ENCODE measurements at places on chromosomes 11 and 22.

GRCh38 chr11:33649944-33650343 lies 50.7 kb downstream of the C11orf91 start:
- DNase-seq, result no peak

DNA sequence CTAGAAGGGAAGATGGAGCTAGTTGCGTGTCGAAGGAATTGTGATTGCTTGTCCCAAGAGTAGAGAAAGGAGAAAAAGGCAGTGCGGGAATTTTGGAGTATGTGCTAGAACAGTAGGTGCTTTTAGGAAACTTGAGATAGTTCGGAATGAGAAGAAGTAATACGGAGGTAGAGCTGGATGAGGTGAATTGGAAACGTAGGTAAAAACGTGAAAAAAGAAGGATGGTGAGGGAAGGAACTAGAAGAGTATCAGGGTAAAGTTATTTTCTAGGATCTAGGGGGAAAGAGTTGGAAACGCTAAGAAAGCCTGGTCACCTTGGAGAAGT lies 1.4 kb downstream of the CEP57 start:
- DNase-seq, result no peak

DNA sequence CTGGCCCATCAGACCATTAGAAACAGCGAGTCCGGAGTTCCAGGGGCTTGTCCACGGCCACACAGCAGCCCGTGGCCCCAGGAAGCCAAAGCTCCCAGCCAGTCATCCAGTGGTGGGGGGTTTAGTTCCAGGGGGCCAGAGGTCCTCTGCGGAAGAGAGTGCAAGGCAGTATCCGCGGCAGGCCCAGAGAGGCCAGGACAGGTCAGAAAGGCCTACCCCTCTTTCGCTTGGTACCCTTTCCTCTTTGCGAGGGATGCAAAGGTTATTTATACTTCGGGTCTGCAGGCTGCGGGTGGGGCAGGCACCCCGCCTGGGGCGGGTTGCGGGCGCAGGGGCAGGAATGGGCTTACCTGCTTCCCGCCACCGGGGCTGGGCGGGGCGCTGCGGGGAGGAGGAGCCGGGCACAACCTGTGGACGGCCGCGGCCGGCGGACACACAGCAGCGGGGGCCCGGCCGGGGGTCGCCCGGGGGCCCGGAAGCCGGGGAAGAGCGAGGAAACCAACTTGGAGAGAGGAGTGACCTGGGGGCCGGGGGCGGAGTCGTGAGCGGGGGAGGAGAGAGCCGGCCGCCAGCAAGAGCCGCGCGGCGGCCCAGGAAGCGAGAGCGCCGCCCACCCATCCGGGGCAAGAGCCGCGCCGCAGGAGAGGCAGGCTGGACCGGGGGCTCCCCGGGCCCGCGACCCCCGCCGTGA lies at the start of gene SH3BP1:
TSS of gene SH3BP1 (plus strand) at position 600 of the 691 bp plus-strand sequence. CDS start 119 bp downstream, outside the sequence.
- peak; percentile 40 for DNase-seq

- DNase-seq, result no peak
Observed at GRCh38 chr11:117071344-117071787, 26.9 kb downstream of the SIK3 start.

DNA sequence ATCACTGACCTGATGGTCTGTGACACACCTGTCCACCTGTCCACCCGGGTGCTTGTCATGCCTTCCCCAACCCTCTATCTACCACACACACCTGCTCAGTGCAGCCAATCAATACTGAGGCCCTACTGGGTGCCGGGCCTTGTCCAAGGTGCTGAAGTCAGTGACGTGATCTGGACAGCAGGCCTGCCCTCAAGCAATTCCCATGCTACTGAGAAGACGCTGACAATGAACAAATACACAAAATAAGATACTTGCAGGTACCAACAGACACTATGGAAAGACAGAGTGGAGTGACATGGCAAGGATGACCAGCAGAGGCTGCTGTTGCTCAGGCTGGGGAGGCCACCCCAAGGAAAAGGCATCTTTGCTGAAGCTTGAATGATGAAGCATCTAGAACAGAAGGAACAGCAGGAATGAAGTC lies 21.2 kb downstream of the PLAAT3 start:
- no peak for DNase-seq

GRCh38 chr11:90805172-90805571 lies 582.3 kb upstream of the CHORDC1 start:
- DNase-seq, result no peak

- DNase-seq, result no peak
Observed at GRCh38 chr11:91869686-91870085, 354.9 kb upstream of the FAT3 start.

- peak; percentile 30 for DNase-seq
Observed at GRCh38 chr22:32475468-32476010, 928 bp downstream of the FBXO7 start.

DNA sequence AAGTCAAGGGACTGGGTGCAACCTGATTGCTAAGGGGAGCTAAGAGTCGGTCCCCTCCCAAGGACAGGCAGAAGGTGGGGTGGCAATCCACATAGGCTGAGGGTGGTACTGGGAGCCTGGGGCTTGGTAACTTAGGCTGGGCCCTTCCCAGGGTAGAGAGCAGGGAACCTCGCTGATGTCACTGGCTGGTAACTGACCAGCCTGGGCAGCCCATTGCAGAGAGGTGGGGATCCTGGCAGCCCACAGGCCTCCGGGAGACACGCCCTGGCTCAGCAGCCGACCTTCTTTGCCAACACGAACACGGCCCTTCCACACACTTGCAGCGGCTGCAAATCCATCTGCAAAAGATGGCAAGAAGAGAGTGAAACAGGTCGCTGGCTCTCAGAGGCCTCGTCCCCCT lies 25.4 kb downstream of the A4GALT start:
- DNase-seq, result no peak

DNA sequence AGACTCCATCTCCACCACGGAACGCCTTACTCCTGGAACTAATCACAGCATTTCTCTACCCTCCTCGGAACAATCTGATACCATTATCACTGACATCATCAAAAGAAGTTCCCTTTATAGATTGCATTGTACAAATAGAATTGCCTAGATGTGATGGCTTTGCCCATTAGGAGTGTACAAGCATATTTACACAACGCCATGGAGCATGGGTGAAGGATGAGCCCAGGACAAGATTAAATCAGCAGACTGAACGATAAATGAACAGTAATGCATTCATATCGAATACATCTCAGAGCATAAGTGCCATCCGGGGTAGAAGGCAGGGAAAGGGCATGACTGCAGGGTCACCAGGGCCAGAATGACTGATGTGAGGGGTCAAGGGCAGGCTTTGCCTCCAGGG lies 57.3 kb downstream of the KIRREL3 start:
- no peak for DNase-seq

GRCh38 chr11:12287009-12287373 lies 90.4 kb upstream of the PARVA start:
- DNase-seq, result no peak

GRCh38 chr11:102429226-102429625 lies 23.3 kb downstream of the TMEM123 start:
- no peak for DNase-seq

DNA sequence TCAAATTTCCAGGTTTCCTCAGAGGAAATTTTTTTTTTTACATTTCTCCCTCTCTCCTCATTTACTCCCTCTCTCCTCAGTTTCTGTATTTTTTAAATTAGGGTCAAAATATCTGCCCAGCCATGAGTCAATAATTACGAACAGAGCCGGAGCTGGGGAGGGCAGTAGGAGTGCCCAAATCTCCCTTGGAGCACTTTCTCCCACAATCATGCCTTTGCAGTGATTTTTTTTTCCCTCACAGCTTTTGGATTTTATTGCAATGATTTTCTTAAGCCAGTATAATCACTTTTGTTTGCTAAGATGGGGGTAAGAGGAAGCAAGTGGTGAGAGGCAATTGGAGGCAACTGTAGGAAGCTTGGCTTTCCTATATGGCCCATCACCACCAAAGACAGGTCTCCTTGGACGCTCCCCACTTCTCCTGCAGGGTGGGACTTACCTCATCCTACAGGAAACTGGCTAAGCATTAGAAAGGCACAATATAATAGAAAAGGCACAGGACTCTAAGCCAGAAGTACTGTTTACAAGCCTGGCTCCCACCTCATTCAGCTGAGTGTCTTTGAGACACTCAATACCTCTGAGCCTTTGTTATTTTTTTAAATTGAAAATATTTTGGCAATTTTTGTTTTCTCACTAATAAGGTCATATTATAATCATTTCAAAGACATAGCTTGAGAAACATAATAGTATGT lies 192.6 kb upstream of the PITPNB start:
- no peak for DNase-seq

DNA sequence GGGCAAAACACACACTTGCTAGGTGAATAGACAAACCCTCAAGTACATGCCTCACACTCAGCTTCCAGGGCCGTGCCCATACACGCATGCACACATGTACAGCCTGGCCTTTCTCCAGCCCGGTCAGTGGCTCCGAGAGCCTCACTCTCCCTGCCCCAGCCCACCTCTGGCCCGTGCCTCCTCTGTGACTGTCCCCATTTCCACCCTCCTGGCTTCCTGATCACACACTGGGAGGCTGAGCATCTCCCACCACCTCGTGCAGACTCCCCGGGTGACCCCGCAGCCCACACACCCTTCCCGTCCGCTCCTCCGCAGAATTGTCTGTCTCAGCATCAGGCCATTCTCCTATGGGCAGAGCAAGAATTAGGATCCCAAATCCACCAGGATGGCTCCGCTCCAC lies 634.1 kb downstream of the TBC1D22A start:
- no peak for DNase-seq

- no peak for DNase-seq
Observed at GRCh38 chr11:89220684-89221339, 43.1 kb downstream of the TYR start.

GRCh38 chr22:45738206-45738605 lies 66.6 kb downstream of the ATXN10 start:
- DNase-seq, result no peak

DNA sequence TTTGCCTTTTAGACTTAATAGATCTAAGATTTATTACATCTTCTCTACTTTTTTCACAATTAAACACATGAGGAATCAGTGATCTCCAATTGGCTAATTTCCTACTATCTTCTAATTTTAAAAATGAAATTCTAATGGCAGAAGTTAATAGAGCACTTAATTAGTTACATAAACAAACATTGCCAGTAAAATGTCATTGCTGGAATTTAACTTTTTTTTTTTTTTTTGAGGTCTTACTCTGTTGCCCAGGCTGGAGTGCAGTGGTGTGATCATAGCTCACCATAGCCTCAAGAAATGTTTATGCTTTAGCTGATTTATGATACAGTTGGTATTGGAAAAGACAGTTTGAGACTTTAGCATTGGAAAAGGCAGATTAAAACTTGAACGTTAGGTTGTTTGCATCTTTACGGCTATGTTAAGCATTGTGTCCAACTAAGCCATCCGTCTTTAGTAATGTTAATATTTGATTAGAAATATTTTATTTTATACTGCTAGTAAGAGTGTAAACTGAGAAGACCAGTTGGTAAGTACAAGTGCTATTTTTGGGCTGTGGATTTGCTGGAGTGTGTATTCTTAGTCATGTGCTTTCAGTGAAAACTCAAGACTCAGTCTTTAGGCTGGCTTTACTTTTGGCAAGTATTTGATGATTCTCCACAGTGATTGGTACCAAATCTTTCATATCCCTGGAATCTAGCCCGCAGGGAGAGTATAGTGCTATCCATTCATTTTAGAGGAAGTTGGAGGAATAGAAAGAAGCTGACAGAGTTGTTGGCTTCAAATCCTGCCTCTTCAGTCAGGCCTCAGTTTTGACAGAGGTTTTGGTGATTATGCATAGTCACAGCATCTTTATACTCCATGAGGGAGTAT lies 4.5 kb downstream of the ANO5 start:
- no peak for DNase-seq

DNA sequence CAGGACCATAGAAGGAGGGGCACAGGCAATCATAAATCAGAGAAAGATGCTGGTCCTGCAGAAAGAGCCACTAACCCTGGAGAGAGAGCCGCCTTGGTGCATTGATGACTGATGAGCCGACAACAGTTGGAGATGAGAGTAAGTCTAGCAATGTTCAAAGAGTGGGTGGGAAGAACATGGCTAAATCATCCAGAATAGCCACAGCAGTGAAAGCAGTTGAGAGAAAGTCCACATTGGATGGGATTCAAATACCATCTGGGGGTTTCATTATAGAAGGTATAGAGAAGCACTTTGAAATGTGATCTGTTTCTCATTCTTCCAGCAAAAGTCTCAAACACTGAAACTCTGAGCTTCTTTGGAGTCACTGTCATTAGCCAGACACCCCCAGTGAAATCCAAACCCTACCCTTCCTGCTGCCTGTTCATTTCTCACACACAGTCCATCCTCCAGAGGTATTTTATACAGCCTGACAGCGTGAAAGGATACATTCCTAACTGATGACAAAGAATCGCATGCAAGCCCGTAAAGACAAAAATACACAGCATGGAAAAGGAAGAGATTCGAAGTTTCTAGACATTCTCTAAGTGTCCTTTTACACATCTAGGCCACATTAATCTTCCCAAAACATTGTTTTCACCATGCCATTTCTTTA lies 303.1 kb upstream of the MPPED2 start:
- no peak for DNase-seq

- DNase-seq, result no peak
Observed at GRCh38 chr22:25698978-25699377, 43.0 kb upstream of the MYO18B start.

DNA sequence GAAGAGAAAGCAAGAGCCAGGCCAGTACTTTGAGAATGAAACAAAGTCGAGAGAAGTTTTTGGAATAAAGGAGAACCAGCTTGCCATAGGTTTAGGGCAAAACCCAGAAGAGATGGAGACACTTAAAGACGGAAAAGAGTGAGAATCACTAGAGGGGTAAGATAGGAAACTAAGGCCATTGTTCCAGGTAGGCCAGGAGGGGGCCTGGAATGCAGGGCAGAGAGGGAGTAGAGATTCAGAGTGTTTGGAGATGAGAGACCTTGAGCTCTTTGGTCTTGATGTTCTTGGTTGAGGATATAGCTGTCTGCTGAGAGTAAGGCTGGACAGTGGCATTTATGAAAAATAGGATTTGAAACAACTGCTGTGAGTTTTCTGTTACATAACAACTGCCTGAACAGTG lies 263.3 kb upstream of the POU2AF2 start:
- DNase-seq, result no peak

GRCh38 chr22:27065279-27065678 lies 407.9 kb downstream of the MIAT start:
- no peak for DNase-seq

DNA sequence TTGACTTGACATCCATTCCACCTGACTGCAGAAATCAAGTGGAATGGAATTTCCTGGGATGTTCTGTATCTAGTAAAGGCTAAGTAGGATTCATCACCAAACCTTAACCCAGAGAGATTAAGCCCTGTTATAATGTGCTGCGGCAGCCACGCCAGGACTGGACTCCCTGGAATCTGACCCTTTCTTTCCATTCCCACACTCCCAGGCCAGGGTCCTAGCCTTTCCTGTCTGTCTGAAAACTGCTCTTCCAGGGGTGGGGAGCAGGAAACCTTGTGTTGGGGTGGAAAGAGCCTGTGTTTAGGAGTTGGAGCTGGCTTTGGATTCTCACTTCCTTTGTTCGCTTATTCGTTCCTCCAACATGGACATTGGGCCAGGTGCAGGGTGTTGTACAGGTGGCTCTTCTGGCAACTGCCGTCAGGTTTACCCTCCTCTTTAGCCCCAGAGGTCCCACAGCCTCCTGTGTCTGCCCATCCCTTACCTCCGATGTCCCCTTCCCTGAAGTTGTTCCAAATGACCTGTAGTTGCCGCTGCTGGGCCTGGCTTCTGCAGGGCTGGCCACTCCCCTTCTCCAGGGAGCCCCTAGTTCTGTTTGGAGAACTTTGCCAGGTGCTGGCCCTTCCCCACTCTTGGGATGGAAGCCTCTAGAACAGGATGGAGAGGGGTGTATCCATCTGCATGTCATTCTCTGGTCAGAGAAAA lies 20.5 kb upstream of the PARVB start:
- no peak for DNase-seq

Data from CD4-positive, alpha-beta T cell treated with Interleukin-2 at 100 ng/mL for 4 hours (primary cell).